GM20000 (cell line): ENCODE measurements at places on chromosomes 2 and 18.

- peak; percentile 44 for DNase-seq
These were observed 134.9 kb upstream of the ZNF236 start for GRCh38 chr18:76687304-76687962.

- DNase-seq = no peak
These were observed 94.6 kb downstream of the PLEKHM3 start for GRCh38 chr2:207930747-207931146.

DNA sequence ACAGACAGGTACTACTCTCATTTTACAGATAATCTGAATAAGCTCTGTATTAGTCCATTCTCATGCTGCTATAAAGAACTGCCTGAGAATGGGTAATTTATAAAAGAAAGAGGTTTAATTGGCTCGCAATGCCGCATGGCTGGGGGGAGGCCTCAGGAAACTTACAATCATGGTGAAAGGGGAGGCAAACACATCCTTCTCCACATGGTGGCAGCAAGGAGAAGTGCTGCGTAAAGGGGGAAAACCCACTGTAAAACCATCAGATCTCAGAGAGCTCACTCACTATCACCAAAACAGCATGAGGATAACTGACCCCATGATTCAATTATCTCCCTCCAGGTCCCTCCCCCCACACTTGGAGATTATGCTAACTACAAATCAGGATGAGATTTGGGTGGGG is 254.4 kb downstream of the KCNE4 start:
- peak; percentile 8 for DNase-seq

DNA sequence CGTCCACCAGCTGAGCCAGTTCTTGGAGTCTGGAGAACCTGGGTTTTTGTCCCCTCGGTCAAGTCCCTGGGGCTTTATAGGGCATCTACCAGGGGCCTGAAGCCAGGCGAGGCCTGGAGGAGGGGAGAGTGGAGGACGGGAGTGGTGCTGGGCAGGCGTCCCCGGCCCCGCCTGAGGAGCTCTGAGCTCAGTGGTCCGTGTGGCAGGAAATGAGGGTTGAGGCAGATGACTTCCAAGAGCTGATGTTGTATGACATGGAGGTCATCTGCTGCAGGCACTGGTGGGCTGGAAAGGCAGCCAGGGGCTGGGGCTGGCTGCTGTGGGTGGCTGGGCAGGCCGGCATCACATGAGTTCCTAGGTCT is 118.5 kb upstream of the HS6ST1 start:
- DNase-seq = no peak

DNA sequence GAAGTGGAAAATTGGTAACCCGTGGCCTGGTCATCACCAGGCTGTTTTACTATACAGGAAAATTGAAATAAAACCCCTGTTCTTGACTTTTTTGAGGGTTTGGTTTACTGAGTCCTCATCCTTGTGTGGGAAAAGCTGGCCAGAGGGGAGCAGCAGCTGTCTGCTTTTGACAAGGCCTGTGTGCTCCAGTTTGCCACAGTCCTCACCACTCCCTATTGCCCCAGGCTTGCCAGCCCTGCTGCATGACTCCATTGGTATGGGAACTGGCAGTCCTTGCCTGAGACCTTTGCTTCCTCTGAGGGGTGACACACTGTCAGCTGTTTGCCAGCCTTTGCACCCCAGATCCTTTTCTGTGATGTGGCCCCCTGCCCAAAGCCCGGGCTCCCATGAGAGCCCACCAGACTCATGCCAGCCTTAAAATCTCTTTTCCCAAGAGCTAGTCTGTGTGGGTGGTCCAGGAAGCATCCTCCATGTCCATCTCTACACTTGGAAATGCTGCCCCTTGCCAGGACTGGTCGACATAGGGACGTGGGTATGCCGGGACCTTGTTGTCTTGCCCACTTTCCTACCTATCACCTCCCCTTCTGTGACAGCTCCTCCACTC is 39.0 kb downstream of the GLI2 start:
- no peak for DNase-seq

- DNase-seq = no peak
These were observed 47.8 kb upstream of the FZD7 start for GRCh38 chr2:201985728-201986462.

DNA sequence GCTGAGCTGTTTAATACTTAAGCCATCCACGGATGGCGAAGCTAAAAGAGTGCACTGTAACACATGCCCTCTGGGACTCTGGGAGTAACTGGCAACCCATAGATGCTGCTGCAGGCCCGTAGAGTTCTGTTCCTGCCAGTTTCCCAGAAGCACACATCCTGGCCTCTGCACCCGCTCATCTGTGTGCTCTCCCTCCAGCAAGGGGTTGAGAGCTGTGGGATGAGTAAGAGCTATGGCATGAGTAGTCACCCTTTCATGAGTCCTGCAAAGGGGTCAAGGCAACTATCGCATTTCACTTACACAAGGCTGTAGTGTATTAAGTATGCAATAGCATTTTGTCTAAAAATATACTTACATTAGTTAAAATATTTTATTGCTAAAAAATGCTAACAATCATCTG is 1341.8 kb upstream of the NXPH2 start:
- no peak for DNase-seq

DNA sequence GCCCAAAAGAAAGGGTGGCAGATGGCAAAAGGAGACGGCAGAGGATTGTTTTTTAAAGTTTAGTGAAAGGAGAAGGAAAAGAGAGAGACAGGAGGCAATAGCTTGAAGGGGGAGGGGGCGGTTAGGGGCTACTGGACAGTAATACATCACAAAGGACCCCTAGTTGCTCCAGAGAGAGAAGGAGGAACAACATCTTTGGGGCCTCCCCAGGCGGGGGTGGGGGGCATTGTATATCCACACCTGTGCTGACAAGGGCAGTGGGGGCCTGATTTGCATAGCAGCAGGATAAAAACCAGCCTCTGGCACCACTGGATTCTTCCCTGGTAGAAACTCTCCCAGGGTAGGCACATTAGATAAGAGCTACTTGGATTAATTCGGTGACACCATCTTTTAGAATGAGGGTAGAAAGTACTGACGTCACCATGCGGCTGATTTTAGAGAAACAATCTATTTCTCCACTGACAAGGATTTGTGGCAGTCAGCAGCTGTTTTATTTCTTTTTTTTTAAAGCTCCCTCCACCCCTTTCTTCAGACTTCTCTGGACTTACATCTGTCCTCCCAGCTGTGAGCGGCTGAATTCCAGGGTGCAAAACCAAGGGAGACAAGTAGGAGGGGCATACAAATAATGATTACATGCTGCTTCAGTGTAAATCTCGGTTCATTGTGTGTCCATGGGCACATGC is 199.8 kb upstream of the NRP2 start:
- DNase-seq = no peak

- DNase-seq = no peak
These were observed 5.7 kb upstream of the EFR3B start for GRCh38 chr2:25036221-25036559.

- no peak for DNase-seq
These were observed 130.1 kb downstream of the GCA start for GRCh38 chr2:162473986-162474385.

GRCh38 chr2:240451108-240451611 is 15.7 kb downstream of the GPC1 start:
- no peak for DNase-seq

- DNase-seq = no peak
These were observed 13.8 kb upstream of the MGAT5 start for GRCh38 chr2:134240061-134240460.

DNA sequence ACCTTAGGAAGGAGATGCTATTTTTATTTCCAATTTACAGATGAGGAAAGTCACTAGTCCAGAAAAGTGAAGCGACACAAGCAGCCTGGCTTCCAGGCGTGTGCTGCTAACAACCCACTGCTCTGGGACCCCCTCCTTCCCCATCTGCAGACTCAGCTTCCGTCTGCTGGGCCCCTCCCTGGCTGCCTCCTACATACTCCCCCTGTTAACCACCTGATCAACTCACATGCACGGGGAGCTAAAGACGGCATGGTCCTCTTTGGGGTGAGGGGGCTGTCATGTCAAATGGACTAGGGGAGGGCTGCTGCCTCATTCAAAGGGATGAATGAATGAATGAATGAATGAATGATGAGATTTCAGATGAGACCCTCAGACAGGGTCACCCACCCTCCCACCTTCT is 184.2 kb downstream of the CTIF start:
- no peak for DNase-seq

GRCh38 chr18:69778680-69779079 is 169.0 kb downstream of the CD226 start:
- no peak for DNase-seq

- no peak for DNase-seq
These were observed 13.9 kb upstream of the TANK start for GRCh38 chr2:161146209-161146775.

DNA sequence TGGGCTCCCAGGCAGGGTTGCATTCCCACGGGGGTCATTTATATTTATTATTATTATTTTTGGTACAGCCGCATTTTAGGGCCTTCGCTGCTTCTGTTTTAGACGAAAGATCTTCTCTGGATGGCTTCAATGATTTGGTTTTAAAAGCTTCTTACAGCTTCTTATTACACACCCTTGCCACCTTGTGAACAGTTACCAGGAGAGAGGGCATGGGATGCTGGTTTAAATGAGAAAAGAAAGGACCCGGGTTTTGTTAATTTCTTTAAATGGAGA is 1.7 kb downstream of the SH3RF3 start:
- no peak for DNase-seq

DNA sequence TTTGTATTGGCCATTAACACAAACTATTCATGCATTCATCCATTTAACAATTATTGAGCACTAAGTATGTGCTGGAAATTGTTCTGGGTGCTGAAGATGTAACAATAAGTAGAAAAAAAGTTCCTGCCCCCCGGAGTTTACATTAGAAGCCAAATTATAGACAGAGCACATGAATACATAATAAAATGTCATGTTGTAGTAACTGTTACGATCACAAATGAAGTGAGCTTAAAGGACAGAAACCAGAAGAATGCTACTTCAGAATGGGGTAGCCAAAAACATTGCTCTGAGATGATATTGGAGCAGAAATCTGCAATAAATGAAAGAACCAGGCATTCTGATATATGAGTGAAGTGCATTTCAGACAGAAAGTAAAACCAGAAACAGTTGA is 256.0 kb upstream of the SETBP1 start:
- DNase-seq = no peak
